Activated CD8-positive, alpha-beta memory T cell treated with anti-CD3 and anti-CD28 coated beads for 24 hours (primary cell): ENCODE measurements at places on chromosomes 16 and 17.

DNA sequence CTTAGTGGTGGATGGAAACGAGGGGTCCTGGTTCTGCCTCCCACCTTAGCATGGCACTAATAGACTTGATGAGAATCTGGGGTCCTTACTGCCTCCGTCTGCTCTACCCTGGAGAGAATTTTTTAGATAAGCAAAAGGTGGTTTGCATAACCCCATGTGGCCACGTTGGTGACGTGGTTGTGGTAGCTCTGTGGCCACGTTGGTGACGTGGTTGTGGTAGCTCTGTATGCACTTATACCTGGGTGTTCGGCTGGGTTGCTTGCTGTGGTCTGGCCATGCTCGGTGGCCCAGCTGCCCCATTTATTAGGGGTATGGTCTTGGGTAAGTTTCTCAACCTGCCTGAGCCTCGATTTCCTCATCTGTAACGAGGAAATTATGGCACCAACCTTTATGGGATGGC lies 13.0 kb downstream of the SPIRE2 start:
- no peak for DNase-seq

DNA sequence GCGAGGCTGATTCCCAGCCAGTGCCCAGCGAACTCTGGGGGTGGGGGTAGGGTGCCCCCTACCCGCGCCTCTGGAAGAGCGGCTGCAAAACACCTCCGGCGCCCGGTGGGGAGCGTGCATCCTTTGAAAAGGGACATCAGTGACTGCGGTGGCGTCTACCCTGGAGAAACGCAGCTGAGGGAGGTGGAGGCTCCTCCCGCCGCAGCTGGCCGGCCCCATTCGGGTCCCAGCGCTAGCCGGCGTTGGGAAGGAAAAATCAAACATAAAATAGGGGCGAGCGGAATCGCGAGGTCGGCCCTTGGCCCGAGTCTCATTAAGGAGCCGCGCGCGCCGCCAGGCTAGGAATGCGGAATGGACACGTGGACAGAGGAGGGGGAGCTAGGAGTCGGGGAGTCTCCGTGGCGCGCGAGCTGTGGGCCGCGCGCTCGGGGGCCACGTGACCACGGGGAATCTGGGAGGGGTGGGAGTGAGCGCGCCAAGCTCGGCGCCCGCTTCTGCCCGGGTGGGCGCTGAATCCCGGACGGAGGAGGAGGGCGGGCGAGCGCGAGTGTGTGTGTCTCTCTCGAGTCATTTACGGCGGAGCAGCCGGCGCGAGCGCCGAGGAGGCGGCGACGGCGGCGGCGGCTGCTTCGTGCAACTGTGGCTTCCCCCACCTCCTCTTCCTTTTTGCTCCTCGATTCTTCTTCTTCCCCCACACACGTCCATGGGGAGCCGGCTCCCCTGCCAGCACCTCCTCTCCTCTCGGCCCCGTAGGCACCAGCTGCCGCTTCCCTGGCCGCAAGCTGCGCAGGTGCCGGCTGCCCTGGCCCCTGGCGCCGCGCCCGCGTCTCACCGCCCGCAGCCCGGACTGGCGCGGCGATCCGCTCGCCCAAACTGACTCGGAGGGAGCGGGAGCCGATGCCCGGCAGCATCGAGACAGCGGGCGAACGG lies at the start of gene TMEM132E:
Gene TMEM132E (plus strand): TSS at position 566 of the 930 bp plus-strand sequence. CDS start 1,495 bp downstream, outside the sequence.
- DNase-seq, result peak; percentile 64

DNA sequence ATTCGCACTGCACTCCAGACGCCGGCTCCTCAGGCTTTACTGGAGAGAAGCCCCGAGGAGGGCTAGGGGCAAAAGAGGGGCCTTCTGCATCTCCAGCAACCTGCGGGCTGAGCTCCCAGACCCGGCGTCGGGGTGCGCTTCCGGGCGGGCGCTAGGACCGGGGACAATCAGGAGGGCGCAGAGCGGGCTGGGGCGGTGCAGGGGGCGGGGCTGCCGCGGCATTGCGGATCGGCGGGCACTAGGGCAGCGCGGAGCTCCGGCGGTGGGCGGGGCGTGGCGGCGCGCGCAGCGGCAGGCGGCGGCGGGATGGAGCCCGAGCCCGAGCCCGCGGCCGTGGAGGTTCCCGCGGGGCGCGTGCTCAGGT lies at the start of gene TSEN54:
Gene TSEN54 (plus strand): TSS at position 274 of the 364 bp plus-strand sequence. CDS start 33 bp downstream, at position 307.
- peak; percentile 97 for DNase-seq

DNA sequence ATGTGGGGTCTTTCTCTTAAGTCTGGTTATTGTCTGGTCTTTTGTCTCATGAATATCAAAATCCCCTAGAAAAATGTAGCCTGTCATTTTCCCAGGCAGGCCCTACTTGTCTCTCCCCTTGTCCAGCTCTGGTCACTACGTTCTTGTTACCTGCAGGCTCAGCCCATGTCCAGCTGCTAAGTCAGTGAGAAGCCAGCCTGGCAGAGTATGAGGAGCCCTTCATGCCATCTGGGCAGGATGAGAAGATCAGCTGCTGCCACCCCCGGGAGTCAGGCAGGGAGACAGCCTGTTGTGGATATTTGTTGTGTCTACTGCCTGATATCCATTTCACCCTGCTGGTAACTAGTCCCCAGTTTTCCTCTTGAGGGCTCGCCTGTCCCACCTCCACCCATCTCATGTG lies 88.9 kb downstream of the ASIC2 start:
- DNase-seq, result no peak

DNA sequence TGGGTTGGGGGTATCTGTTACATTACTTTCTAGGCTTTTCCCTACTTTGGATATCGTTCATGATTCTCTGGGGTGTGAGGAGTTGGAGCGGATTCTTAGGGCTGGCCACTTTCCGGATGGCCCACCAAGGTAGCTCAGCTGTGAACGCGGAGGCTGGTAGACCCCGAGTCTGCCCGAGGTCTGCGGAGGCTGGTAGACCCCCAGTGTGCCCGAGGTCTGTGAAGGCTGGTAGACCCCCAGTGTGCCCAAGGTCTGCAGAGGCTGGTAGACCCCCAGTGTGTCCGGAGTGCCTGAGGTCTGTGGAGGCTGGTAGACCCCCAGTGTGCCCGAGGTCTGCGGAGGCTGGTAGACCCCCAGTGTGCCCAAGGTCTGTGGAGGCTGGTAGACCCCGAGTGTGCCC lies 99.2 kb upstream of the ZNF469 start:
- no peak for DNase-seq

- DNase-seq, result no peak
Observed at GRCh38 chr17:47099451-47099986, 89.6 kb downstream of the CDC27 start.

GRCh38 chr17:73191443-73192205 lies 1.2 kb upstream of the COG1 start:
- DNase-seq, result peak; percentile 80

GRCh38 chr17:44235583-44235936 lies 16.1 kb upstream of the UBTF start:
- no peak for DNase-seq

DNA sequence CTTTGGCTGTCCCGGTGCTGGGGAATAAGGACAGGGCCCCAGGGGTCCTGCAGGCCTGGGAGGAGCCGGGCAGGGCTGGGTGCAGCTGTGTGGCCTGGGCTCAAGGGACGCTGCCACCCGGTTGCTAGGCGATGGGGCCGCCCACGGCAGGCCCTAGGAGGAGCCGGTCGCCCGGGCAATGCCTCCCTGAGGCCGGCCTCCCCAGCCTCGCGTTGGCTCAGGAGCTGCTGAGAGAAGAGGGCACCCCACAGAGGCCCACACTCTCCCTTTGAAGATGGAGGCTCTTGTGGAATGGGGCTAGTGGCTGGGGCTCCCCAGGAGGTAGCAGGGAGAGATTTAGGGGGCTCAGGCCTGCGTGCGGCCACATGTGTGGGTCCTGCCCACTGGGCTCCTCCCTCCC lies at the start of gene CIBAR2:
Gene CIBAR2 (minus strand): TSS at position 109 of the 400 bp plus-strand sequence. CDS start 120 bp downstream, outside the sequence.
- DNase-seq, result no peak

GRCh38 chr17:77314601-77315000 lies 173.8 kb downstream of the SEC14L1 start:
- no peak for DNase-seq

DNA sequence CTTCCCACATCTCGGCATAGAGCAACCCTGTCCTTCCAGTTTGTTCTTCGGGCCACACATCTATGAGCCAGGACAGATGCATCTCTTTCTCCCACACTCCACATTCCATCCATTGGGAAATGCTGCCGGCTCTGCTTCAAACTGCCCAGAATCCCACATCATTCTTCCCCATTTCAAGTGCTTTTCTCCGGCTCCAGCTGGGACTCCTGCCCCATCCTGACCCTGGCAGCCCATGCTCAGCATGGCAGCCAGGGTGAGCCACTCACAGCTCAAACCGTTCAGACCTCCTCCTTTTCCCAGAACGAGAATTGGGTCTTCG lies 132.8 kb upstream of the SDK2 start:
- DNase-seq, result no peak

DNA sequence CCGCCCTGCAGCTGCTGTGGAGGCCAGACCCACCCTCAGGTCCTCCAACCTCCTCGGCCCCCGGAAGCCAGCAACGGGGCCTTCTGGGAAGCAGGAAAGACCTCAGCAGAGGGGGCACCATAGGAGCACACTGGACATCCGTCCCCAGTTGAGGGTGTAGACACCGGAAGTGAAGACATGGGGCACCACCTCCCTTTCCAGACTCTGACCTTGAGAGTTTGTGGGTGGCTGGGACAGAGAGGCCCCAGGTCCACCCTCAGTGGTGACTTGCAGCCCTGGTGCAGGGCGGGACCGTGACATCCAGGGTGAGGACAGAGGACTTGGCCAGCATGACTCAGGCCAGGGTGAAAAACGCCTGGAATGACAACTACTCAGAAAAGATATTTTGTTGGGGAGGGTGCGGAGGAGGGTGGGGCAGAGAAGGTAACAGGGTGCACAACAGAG lies 19.9 kb downstream of the CEP295NL start:
- DNase-seq, result no peak

- no peak for DNase-seq
Observed at GRCh38 chr17:73163043-73163442, 1.8 kb upstream of the SSTR2 start.

DNA sequence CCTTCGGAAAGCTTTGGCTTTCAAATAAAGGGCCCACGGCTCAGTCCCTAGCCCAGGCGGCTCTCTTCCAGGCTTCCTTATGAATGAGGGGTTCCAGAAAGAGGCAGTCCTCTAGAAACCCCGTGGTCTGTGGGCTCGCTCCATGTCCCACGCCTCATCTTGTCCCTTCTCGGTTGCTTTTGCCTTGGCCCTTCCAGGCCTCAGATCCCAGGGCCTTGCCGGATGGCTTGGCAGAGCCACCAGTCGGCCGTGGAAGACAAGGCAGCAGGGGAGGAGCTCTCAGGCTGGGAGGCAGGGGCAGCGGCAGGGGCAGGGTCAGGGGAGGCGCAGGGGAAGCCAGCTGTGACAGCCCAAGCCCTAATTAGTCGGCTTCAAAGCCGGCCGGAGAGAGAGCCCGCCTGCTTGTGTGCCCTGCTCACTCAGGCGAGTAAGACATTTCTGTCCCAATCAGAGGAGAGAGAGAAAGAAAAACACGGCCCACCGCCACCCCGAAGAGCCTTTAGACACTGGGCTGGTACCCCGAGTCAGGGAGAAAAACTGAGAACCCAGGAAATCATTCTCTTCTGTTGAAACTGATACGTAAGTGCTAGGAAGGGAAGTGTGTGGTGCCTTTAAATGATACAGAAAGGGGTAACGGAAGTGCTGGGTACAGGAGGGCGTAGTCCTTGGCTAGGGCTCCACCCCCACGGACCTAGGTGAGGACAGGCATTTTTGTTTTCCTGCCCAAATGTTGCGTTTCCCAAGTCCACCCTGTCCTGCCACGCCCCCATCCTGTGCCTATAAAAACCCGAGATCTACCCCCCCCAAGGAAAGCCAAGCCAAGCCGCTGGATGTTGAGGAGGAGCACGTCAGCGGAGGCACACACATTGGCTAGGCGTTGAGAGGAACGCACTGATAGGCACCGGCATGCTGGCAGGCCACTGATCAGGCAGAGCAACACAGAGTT lies 27.8 kb upstream of the MEIOC start:
- no peak for DNase-seq

DNA sequence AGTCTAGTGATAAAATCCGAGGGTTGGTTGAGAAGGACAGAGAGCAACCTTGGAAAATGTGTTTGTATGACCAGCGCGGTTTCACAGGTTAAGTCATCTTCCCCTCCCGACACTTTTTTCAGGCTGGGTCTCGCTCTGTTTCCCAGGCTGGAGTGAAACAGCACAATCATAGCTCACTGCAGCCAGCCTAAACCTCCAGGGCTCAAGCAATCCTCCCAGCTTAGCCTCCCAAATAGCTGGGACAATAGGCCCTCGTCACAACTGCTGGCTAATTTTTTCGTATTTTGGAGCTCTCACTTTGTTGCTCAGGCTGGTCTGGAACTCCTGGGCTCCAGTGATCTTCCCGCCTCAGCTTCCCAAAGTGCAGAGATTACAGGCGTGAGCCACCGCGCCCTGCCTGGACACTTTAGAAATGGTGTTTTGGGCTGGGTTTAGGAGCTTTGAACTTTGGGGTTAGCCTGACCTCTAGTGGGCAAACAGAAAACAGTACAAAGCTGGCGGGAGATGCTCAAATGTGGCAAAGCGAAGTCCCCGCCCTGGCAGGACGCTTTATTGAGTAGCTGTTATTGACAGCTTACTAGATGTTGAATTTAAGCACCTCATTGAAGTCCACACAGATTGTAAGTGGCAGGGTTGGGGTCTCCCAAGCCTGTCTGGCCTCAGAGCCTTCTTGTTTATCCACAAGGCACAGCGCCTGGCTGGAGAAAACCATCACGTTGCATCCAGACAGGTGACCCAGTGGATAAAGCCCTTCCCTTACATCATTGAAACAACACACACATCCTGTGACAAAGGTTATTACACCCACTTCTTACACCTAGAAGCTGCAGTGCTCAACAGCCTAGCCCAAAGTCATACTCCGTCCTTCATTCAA lies 34.7 kb upstream of the RBBP6 start:
- DNase-seq, result peak; percentile 78

DNA sequence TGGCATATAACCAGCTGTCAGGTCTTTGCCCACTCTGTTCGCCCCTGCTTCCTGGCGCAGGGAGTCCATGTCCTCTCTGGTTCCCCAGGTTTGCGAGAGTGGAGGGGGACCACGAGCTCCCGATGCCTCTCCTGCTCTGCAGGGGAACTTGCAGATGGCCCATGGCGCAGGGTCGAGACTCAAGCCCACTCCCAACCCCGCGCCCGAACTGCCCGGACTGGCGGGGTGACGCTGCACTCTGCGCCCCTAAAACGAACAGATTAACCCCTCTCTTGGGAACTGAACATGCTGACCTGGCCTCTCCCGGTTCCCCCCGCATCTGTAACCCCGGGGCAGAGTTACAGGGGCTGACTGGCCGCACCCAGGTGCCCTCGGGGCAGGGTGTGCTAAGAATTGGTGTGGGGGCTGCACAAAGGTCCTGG lies 681 bp upstream of the PLA2G15 start:
- DNase-seq, result no peak

DNA sequence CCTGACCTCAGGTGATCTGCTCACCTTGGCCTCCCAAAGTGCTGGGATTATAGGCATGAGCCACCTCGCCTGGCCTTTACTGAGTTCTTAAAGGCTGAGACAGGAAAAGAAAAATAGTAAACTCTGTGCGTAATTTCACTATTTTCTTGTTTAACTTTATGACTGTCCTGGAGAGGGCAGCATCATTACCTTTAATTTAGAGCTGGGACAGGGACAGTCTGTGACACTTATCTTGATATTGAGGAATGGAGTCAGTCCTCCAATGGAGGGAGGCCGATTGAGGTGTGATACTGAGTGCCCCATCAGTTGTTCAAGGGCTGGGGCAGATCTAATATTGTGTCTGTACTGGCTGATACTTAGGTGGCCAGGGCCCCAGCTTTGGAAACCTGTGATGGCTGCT lies 21.5 kb upstream of the SPN start:
- DNase-seq, result no peak

- no peak for DNase-seq
Observed at GRCh38 chr17:7767004-7767403, 49.5 kb downstream of the DNAH2 start.
